ENCODE measurements at places on chromosomes 7 and 10. TPM values are rescaled to one million over a fixed set of nuclear protein-coding genes. Genes with fewer than 3 reads are reported as not detected.

Gene PNLIP
- total RNA-seq: not detected

Gene CTAGE15
- 2.2 TPM for total RNA-seq

Gene FASTK
- total RNA-seq: 71.2 TPM

Gene SLC18A3
- not detected for total RNA-seq

Gene SFTPA2
- total RNA-seq: 0.13 TPM

Gene COL1A2
- 149 TPM for total RNA-seq

Gene TMEM130
- 5.0 TPM for total RNA-seq

Gene SFTPA1
- not detected for total RNA-seq

Gene SUN3
- total RNA-seq: 0.54 TPM

Gene ADIRF
- total RNA-seq: 357 TPM

DNA sequence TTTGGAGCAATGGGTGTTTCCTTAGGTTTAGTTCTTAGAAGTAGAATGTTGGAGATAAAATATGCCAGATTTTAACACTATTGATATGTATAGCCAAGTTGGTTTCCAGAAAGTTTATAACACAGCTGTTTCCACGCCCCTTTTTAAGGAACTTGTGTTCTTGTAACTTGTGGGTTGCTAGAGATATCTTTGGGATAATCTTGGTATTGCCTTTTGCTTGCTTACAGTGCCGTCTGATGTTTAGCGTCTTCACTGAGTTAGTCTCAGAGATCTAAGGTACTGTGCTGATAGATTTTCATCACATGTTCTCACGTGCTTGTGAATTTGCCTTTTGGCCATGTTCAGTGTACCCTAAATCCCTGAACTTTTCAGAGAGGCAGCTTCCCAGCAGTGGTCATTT is 12.4 kb downstream of the TMEM248 start:
- H3K27ac ChIP-seq: no peak overlapping the region
- no peaks in the 10 kb centered on the region for H3K27me3 ChIP-seq
- no peak overlapping the region for H3K4me3 ChIP-seq
- H3K36me3 ChIP-seq: no peaks in the 10 kb centered on the region

DNA sequence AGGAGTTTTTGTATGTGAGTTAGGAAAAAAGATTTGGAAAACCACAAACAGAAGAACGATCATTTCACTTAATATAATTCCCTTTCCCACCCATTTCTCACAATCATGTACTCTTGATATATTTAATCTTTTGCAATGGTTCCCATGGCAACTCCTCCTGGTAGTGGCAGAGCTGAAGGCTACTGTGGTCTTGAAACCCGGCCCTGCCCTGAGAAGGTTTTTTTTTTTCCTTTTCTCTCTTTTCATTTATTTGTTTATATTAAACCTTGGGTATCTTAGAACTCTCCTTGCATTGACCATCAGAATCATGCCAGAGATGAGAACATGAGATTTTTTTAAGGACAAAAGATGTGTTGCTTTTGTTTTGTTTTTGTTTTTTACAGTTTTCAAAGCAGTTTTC is 566.1 kb upstream of the NRP1 start:
- no peaks in the 10 kb centered on the region for H3K4me1 ChIP-seq
- no peaks in the 10 kb centered on the region for H3K27me3 ChIP-seq
- H3K36me3 ChIP-seq: no peaks in the 10 kb centered on the region
- H3K27ac ChIP-seq: no peak overlapping the region
- H3K4me3 ChIP-seq: no peak overlapping the region
- no peak for DNase-seq

DNA sequence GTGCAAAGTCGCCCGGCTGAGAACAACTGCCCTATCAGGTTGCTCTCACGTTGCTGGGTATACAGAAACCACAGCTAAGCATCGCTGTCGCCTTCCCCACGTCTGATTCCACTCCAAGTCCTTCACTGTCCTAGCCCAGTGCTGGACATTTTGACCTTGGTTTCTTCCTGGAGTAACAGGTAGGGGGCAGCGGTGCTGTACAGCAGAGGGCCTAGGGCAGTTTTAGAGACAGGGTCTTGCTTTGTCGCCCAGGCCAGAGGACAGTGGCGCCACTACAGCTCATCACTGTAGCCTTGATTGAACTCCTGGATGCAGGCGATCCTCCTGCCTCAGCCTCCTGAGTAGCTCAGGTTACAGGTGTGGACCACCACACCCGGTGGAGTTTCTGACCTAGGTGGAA is 2.6 kb downstream of the CLDN15 start:
- H3K4me3 ChIP-seq: no peak overlapping the region
- H3K4me1 ChIP-seq: peaks cover 6% of the 10 kb centered on the region
- DNase-seq: no peak
- H3K36me3 ChIP-seq: no peaks in the 10 kb centered on the region
- no peaks in the 10 kb centered on the region for H3K27me3 ChIP-seq

- H3K36me3 ChIP-seq: no peaks in the 10 kb centered on the region
- DNase-seq: no peak
- no peaks in the 10 kb centered on the region for H3K27me3 ChIP-seq
- no peak overlapping the region for H3K27ac ChIP-seq
Measured at GRCh38 chr7:51090411-51090810, 226.2 kb downstream of the COBL start.

GRCh38 chr7:134777908-134778580 is 1.4 kb upstream of the CALD1 start:
- H3K36me3 ChIP-seq: no peaks in the 10 kb centered on the region
- H3K27ac ChIP-seq: peak overlapping the region; percentile 89
- H3K27me3 ChIP-seq: no peaks in the 10 kb centered on the region
- no peak for DNase-seq

DNA sequence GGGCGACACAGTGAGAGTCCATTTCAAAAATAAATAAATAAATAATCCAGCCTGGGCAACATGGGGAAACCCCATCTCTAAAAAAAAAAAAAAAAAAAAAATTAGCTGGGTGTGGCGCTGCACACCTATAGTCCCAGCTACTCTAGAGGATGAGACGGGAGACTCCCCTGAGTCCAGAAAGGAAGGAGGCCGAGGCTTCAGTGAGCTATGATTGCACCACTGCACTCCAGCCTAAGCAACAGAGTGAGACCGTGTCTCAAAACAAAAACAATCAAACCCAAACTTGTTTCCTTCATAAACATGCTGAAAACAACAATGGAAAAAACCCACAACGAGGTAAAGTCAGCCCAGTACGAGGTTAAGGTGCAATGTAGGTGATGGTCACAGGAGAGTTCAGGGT is 1.2 kb downstream of the COX19 start:
- no peaks in the 10 kb centered on the region for H3K27me3 ChIP-seq
- no peaks in the 10 kb centered on the region for H3K4me1 ChIP-seq
- peak overlapping the region; percentile 84 for H3K4me3 ChIP-seq
- no peak overlapping the region for H3K27ac ChIP-seq
- peaks cover 3% of the 10 kb centered on the region for H3K36me3 ChIP-seq

GRCh38 chr10:96856317-96856716 is 24.2 kb downstream of the LCOR start:
- peaks cover 4% of the 10 kb centered on the region for H3K4me1 ChIP-seq
- H3K27ac ChIP-seq: no peak overlapping the region
- no peak overlapping the region for H3K4me3 ChIP-seq
- no peaks in the 10 kb centered on the region for H3K36me3 ChIP-seq
- no peak for DNase-seq

GRCh38 chr10:95260397-95260881 is 30.4 kb downstream of the PDLIM1 start:
- H3K27me3 ChIP-seq: no peaks in the 10 kb centered on the region
- no peaks in the 10 kb centered on the region for H3K4me1 ChIP-seq
- peak; percentile 35 for DNase-seq
- peaks cover 4% of the 10 kb centered on the region for H3K36me3 ChIP-seq
- no peak overlapping the region for H3K27ac ChIP-seq

DNA sequence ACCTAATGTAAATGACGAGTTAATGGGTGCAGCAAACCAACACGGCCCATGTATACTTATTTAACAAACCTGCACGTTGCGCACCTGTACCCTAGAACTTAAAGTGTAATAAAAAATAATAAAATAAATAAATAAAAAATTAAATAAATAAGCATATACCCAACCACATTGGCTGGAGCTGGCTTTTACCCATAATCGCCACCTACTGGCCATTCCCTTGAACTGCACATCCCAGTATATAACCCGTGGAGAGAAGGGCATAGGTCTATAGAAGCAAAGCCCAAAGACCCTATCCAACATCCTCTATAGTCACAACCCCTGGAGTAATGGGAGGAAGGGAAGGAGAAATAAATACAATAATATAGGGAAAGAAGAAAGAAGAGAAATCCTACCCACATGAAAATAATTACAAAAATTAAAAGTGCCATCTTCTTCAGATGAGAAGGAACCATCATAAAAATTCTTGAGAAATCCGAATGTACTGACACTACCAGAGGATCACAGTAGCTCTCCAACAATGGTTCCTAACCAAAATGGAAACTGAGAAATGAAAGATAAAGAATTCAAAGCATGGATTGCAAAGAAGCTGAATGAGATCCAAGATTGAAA is 65.6 kb downstream of the TWIST1 start:
- H3K27ac ChIP-seq: no peak overlapping the region
- peak; percentile 1 for DNase-seq
- no peak overlapping the region for H3K4me3 ChIP-seq
- H3K4me1 ChIP-seq: no peaks in the 10 kb centered on the region

GRCh38 chr7:23467291-23467805 is 2.9 kb downstream of the IGF2BP3 start:
- DNase-seq: no peak
- H3K36me3 ChIP-seq: no peaks in the 10 kb centered on the region
- H3K27ac ChIP-seq: no peak overlapping the region
- H3K27me3 ChIP-seq: no peaks in the 10 kb centered on the region
- H3K4me1 ChIP-seq: no peaks in the 10 kb centered on the region

- peaks cover 3% of the 10 kb centered on the region for H3K4me1 ChIP-seq
- no peaks in the 10 kb centered on the region for H3K36me3 ChIP-seq
- no peak overlapping the region for H3K27ac ChIP-seq
Measured at GRCh38 chr10:114500643-114501042, 96.3 kb upstream of the AFAP1L2 start.

GRCh38 chr10:86815035-86815617 is 58.7 kb downstream of the BMPR1A start:
- H3K27ac ChIP-seq: no peak overlapping the region
- H3K36me3 ChIP-seq: no peaks in the 10 kb centered on the region
- no peaks in the 10 kb centered on the region for H3K4me1 ChIP-seq
- no peaks in the 10 kb centered on the region for H3K27me3 ChIP-seq

DNA sequence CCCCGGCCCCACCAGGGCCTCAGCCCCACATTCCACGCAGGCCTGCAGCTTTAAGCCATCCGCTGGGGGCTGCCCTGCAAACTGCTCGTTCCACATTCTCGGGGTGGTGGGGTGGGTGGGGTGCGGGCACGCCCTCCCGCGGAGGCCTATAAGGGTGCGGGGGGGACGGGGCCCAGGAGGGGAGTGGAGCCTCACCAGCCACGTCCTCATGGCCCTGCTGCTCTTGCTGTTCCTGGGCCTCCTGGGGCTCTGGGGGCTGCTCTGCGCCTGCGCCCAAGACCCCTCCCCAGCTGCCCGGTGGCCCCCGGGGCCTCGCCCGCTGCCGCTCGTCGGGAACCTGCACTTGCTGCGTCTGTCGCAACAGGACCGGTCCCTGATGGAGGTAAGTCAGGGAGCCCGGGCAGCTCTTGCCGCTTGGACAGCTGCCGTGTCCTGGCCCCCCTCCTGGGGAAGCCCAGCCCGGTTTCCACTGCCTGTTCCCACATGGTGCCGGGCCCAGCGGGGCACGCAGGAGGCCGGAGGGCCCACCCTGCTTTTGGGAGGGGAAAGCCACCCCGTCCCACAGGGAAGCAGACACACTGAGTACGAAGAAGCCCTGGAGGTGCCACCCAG is at the start of gene CYP2W1:
TSS of gene CYP2W1 (plus strand) at position 178 of the 612 bp plus-strand sequence. CDS start at position 209, 31 bp downstream.
- no peaks in the 10 kb centered on the region for H3K36me3 ChIP-seq
- H3K27ac ChIP-seq: no peak within 1 kb of the TSS
- no peaks in the 10 kb centered on the region for H3K27me3 ChIP-seq
- H3K4me1 ChIP-seq: no peaks in the 10 kb centered on the region

DNA sequence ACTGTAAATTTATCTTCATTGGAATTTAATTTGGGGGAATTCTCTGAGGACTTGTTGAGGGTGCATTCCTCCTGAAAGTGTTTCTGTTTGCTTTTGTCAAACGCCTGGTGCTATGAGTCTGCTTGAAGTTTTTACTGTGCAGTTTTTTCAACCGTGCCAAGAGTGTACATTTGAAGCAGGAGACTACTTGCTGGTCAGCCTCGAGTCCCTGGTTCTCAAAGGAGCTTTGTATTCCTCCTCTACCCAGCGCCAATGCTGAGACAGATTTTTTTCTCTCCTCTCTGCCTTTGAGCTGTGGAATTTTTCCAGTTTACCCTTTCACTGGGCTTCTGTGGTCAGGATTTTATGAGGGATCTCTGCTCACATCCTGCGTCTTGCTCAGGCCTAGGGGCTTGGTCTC is 62.1 kb downstream of the NPY start:
- H3K4me1 ChIP-seq: no peaks in the 10 kb centered on the region
- DNase-seq: no peak
- no peak overlapping the region for H3K27ac ChIP-seq
- H3K27me3 ChIP-seq: no peaks in the 10 kb centered on the region
- no peaks in the 10 kb centered on the region for H3K36me3 ChIP-seq

DNA sequence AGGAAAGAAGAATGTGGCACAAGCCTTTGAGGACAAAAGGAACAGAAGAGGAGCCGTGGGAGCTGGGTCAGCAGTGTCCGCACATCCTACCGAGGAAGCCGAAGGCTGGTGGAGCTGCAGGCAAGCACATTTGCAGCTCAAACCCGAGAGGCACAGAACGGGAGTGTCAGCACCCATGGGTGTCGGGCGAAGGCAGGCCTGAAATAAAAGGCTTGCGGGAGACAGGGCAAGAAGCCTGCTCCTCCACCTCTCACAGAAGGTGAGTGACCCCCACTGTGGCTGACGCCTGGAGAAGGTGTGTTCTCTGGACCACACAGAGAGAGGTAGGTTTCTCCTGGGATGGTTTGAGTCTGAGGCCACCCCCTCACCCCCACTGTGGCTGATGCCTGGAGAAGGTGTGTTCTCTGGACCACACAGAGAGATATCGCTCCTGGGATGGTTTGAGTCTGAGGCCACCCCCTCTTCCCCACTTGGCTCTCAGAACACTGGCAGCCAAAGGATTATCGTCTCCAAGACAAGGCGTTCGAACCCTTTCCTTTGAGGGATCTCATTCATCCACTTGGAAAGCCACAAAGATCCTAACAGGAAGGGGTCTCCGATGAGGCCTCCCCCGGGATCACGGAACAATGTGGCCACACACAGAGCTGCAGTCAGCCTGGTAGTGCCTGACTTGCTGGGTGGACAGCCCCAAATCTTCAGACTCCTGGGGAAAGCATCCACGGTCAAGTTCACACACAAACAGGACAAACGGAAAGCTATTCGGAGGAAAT is 21.6 kb upstream of the GTPBP4 start:
- H3K4me1 ChIP-seq: no peaks in the 10 kb centered on the region
- H3K36me3 ChIP-seq: no peaks in the 10 kb centered on the region

DNA sequence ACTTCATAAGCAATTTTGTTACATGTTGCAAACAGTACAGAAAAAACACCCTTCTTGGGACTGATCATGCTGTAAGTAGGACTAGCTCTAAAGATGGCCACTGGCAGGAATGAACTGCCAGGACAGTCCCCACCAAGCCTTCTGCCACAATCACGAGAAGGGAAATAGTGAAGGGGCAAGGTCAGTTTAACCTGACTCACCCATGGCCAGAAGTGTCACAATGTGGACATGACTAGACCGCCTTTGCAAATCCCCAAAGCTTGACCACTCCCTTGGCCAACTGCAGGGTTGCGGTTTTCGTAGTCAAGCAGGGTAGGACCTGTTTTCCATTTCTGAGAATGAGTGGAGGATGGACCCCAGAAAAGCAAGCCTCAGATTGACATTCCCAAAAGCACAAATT is 19.4 kb upstream of the FRAT2 start:
- H3K4me1 ChIP-seq: no peaks in the 10 kb centered on the region
- no peak for DNase-seq
- no peak overlapping the region for H3K27ac ChIP-seq
- H3K27me3 ChIP-seq: no peaks in the 10 kb centered on the region
- no peaks in the 10 kb centered on the region for H3K36me3 ChIP-seq
- H3K4me3 ChIP-seq: no peak overlapping the region

All from kidney (tissue), 22 donors.